ENCODE measurements at places on chromosomes 16 and 17. TPM values are rescaled to one million over a fixed set of nuclear protein-coding genes. Genes with fewer than 3 reads are reported as not detected.
A peak's percentile ranks its signal among the peaks of the same experiment; 100 is the strongest.

- peak; percentile 90 for DNase-seq
Observed at GRCh38 chr17:16584273-16584995, 15.4 kb upstream of the ZNF287 start.

- no peak for DNase-seq
Observed at GRCh38 chr16:30137897-30138296, 14.9 kb upstream of the MAPK3 start.

GRCh38 chr16:55913716-55914115 is 38.5 kb upstream of the CES5A start:
- DNase-seq: no peak

CLEC10A gene
- 3.4 TPM for polyA plus RNA-seq

DNA sequence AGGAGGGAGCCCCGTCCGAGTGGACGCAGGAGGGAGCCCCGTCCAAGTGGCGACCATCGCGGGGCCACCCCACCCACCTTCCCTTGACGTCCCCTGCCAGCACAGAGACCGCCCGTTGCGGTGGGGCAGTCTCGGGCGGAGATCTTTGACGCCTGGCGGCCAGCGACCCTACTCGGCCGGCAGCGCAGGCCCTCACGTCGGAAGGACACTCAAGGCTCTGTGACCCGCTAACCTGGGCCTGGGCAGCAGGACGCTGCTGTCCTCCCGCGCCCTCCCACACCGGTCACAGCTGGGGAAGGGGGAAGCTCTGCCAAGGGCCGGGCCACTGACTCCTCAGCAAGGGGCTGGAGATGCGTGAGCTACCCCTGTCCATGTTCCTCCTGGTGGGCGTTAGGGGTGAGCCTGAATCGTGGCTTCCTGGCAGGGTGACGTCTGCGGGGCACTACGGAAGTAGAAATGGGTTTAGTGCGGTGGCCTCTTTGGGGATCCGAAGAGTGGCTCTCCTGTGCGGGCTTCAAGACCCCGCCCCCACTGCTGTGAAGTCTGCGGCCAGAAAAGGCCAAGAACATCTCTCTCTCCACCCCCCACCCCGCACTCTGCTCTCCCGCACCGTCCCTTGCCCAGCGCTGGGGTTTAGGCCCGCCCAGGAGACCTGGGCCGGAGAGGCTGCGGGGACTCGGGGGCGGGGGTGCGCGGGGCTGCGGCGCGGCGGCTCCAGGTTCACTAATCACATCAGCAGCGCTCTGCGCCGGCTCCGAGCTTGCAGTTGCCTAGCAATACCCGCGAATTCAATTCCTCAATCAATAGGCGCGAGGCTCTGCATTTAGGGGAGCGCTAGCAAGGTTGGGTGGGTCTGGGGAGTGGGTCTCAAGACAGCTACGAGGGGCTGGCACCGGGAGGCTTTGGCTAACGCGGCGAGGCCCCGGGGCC is 5.8 kb downstream of the CBX8 start:
- DNase-seq: no peak

SGSM2 gene
- 91.4 TPM for polyA plus RNA-seq

GRCh38 chr17:69916761-69917160 is 158.3 kb upstream of the KCNJ16 start:
- DNase-seq: no peak

FOXC2 gene
- polyA plus RNA-seq: 0.95 TPM

GRCh38 chr17:50013079-50013478 is 18.1 kb upstream of the DLX3 start:
- DNase-seq: no peak

GRCh38 chr17:59221159-59221847 is 992 bp downstream of the GDPD1 start:
- peak; percentile 16 for DNase-seq

DNA sequence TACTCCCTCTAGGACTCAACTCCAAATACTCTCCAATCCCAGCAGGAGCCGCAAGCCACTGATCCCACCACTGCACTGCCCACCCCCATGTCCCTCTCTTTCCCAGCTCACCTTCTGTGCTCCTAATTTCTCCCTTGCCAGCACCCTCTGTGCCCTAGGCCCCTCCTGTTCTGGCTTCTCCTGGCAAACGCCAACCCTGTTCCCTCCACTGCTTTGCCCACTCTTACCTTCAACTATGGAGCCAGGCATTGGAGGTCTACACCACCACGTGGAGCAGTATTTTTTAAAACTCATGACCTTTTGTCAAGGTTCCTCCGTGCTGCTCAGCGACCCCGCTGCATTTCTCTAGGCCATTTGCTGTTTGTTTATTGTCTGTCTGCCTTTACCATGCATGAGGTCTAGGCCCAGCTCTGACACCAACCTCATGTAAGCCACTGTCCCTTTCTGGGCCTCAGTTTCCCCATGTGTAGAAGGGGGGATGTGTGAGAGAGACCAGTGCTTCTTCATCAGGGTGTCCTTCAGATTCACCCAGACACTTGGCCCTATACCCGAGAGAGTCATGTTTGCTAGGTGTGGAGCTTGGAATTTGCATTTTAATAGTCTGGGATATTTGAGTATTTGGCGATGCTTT is 4.6 kb downstream of the CCDC102A start:
- DNase-seq: no peak

DNA sequence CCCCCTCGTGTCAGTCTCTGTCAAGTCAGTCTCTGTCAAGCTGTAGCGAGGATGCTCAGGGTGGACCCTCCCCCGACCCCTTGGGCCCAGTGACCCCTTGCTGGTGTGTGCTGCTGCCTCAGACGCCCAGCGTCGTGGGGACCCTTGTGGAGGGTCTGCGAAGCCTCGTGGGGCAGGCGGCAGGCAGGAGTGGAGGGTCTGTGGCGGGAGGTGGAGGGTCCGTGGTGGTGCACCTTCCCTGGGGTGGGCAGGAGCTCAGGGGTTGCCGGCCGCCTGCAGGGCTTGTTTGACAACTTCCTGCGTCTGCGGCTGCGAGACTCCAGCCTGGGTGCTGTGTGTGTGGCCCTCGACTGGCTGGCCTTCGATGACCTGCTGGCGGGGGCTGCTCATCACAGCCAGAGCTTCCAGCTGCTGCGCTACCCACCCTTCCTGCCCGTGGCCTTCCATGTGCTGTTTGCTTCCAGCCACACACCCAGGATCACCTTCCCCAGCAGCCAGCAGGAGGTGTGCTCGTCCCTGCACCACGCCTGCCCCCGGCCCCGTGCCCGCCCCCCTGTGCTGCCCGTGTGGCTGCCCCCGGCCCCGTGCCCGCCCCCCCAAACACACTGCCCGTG is 5.6 kb downstream of the GNG13 start:
- DNase-seq: no peak

DHX8 gene
- polyA plus RNA-seq: 37.9 TPM

GRCh38 chr16:62816971-62817519 is 780.8 kb upstream of the CDH8 start:
- no peak for DNase-seq

CCL4 gene
- 6.0 TPM for polyA plus RNA-seq

SSH2 gene
- 23.9 TPM for polyA plus RNA-seq

GRCh38 chr16:65763640-65764305 is 602.7 kb upstream of the CDH5 start:
- DNase-seq: no peak

GRCh38 chr16:28983644-28984043 is 1.2 kb upstream of the LAT start:
- DNase-seq: no peak

RUNDC1 gene
- polyA plus RNA-seq: 10.1 TPM

DNA sequence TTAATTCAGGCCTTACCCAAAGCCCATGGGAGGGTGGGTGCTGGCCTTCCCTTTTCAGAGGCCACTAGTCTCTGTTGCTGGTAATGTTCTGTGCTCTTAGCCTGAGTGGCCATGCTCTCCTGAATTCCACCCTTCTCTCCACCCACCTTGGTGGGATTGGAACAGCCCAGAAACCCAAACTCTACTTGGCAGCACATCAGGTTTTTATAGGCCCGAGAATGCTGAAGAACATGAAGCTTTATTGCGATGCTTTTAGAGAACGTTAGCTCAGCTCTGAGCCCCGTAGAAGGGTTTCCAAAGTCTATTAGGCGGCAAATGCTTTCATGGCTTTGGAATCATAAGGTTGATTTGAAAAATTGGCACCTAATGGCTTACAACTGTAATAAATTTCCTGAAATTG is 209.3 kb downstream of the MSI2 start:
- no peak for DNase-seq

DNA sequence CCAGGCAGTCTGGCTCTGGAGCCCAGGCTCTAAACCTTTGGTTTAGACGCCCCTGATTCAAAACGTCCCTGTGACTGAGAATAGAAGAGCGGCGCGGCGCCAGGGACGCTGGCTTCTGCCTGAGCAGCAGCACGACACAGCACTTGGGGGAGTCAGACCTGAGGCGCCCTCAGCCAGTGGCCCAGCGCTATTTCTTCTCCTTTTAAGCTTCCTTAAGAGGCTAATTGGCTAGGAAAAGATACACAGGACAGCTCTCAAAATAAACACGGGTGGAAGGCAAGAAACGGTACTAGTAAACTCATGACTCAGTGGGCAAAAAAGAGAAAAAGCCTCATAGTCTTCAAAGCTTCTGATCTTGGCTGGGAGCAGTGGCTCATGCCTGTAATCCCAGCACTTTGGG is 34.9 kb downstream of the GTF3C1 start:
- DNase-seq: no peak

KRT26 gene
- not detected for polyA plus RNA-seq

SOCS1 gene
- 16.9 TPM for polyA plus RNA-seq

SPN gene
- 2.7 TPM for polyA plus RNA-seq

DNA sequence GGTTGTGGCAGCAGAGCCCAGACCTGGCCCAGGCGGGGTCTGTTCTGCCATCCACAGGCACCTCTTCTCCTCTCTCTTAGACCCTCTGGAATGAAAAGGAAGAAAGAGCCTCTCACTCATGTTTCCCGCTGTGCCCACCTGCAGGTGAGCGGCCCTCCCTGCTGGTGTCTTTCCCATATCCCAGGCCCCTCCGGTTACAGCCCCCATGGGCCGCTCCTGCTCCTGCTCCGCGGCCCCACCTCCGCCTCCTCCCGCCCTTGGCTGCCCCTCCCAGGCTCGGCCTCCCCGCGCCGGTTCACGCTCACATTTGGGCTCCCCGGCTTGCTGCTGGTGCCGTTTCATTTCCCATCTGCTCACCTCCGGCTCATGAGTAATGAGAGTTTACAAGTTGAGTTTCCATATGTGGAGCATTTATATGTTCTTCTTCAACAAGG is 98.7 kb upstream of the SDK2 start:
- no peak for DNase-seq

SLC6A2 gene
- 0.13 TPM for polyA plus RNA-seq

GRCh38 chr17:15479703-15480102 is 12.3 kb upstream of the CDRT4 start:
- no peak for DNase-seq

DNA sequence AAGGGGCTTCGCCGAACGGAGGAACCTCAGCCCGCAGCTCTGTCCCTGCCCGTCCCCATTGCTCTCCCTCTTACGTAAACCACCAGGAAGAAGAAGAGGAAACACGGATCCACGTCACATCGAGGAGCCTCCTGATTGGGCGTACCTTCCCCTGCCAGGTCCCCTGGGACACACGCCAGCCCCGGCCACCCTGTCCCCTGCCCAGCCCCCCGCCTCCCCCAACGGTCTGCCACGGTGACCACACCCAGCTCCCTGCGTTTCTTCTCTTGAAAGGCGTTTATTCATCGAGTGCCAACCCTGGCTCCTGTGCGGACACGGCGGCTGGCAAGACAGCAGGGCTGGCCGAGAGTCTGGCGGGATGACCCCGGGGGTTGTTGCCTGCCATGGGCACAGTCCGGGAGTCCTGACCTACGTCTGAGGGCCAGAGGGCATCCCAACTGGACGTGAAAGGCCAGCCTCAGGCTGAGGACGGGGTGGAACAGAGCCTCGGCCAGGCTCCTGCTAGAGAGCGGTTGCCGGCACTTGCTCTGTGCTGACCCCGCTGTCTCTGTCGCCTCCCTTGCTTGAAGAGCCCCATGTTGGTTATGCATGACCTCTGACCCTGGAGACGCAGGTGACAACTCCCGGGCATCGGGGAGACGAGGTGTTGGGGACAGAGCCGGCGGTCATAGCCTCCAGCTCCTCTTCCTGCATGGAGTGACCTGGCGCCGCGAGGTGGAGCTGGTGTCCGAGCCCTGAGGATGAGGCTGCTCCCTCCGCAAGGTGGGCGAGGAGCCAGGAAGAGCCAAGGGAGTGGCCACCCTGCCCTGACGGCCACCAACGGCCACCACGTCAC is 40.5 kb upstream of the ACSF3 start:
- DNase-seq: no peak

TBC1D3 gene
- not detected for polyA plus RNA-seq

DNA sequence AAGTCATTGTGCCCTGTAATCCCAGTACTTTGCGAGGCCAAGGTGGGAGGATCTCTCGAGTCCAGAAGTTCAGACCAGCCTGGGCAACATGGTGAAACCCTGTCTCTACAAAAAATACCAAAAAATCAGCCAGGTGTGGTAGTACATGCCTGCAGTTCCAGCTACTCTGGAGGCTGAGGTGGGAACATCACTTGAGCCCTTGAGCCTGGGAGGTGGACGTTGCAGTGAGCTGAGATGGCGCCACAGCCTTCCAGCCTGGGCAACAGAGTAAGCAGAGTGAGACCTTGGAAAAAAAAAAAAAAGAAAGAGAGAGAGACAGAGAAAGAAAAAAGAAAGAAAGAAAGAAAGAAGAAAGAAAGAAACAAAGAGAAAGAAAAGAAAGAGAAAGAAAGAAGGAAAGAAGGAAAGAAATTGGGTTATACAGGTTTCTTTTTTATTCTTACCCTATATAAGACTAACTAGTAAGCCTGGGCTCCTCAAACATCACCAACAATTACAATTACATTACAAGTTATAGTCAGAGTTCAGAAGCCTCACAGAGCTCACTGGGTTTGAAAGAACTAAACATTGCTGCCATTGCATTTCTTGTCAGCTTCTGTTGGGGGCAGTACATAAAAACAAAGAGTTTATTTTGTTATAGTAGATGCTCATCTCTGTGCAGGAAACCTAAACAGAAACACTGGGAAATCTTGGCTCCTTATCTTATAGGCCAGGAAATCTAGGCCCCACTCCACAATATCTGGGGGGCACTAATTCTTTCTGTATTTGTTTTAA is 6.7 kb upstream of the ABCA9 start:
- DNase-seq: no peak

- DNase-seq: no peak
Observed at GRCh38 chr16:63787014-63787413, 1334.8 kb downstream of the CDH11 start.

MRPS7 gene
- polyA plus RNA-seq: 64.6 TPM

- no peak for DNase-seq
Observed at GRCh38 chr16:30046588-30046987, 15.5 kb upstream of the TLCD3B start.

SLX1A gene
- 16.6 TPM for polyA plus RNA-seq

DNA sequence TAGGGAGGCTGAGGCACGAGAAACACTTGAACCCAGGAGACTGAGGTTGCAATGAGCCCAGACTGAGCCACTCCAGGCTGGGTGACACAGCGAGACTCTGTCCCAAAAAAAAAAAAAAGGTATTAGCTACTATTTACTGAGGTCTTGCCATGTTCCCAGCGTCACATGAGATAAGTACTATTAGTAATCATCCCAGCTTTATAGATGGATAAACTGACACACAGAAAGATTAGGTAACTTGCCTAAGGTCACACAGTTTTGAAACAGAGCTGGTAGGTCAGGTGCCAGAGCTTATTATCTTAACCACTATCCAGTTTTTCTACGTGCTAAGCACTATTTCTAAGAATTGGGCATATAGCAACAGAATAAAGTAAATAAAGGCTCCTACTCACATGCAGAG is 51.6 kb downstream of the TEX14 start:
- no peak for DNase-seq

- no peak for DNase-seq
Observed at GRCh38 chr17:29059281-29059680, 16.3 kb downstream of the PIPOX start.

COG4 gene
- polyA plus RNA-seq: 58.5 TPM

Data from right lung (tissue), 10 donors.